ENCODE measurements at places on chromosomes 2 and 18.

GRCh38 chr2:223944703-223945531 is at the start of gene WDFY1:
Gene WDFY1 (minus strand): TSS chr2:223945335. CDS start chr2:223945284, 51 bp downstream.
- peak; percentile 84 for DNase-seq

- no peak for DNase-seq
Measured at GRCh38 chr2:239466061-239466754, 65.4 kb upstream of the HDAC4 start.

GRCh38 chr2:38267270-38267925 is 109.7 kb downstream of the ATL2 start:
- no peak for DNase-seq

- DNase-seq = no peak
Measured at GRCh38 chr18:54480616-54481015, 110.4 kb upstream of the DYNAP start.

GRCh38 chr18:36702401-36703013 is 126.3 kb downstream of the TPGS2 start:
- no peak for DNase-seq

DNA sequence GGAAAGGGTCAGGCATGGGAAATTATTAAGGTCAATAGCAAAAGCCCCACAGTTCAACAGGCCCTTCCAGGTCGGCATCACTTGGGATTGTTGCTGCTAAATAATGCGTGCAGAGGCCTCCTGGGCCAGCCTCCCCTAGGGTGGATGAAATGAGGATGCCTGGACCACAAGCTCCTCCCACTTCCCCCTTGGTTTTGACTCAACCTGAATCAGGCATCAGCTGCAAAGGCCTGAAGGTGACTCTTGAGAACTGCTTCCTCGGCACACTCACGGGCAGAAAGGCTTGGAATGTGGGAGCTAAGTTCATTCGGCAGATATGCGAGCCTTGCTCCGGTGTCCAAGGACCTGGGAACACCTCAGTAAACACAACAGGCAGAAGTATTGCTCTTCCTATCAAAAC is 69.3 kb downstream of the MBP start:
- DNase-seq = no peak

GRCh38 chr2:201559067-201559710 is 84.1 kb downstream of the TMEM237 start:
- no peak for DNase-seq

DNA sequence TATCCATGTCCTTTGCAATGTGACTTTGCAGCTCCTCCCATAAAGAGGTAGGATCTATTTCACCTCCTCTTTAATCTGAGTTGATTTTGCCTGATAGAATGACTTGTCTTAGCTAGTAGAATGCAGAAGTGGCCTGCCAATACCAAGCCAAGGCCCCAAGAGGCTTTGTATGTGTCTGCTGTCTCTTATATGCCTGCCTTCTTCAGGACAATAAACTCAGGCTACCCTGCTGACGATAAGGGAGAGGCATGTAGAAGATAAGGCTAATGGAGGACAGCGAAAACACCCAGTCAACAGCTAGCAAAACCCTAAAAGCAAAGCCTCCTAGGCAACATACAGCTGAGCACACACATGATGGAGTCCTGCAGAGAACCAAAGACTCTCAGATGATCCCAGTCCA is 1.8 kb upstream of the ZC3H8 start:
- no peak for DNase-seq

GRCh38 chr2:65878011-65878340 is 445.6 kb upstream of the SPRED2 start:
- DNase-seq = no peak
